HFFc6 (cell line): ENCODE measurements at places on chromosomes 6 and 20. TPM values are rescaled to one million over a fixed set of nuclear protein-coding genes. Genes with fewer than 3 reads are reported as not detected.

GRCh38 chr6:422433-423054 lies 31.0 kb downstream of the IRF4 start:
- no peak overlapping the region for H3K27ac ChIP-seq
- H3K36me3 ChIP-seq, result peaks cover 6% of the 10 kb centered on the region; the same call in 1 of the 2 replicates
- peak; percentile 76 for DNase-seq
- H3K4me1 ChIP-seq, result peaks cover 10% of the 10 kb centered on the region
- H3K4me3 ChIP-seq, result no peak overlapping the region

GRCh38 chr6:47484616-47485015 lies 7.0 kb downstream of the CD2AP start:
- DNase-seq, result peak; percentile 82
- H3K4me1 ChIP-seq, result peaks cover 60% of the 10 kb centered on the region
- H3K27me3 ChIP-seq, result no peaks in the 10 kb centered on the region

GRCh38 chr6:38316099-38316868 lies 323.4 kb downstream of the BTBD9 start:
- H3K27ac ChIP-seq, result no peak overlapping the region
- H3K27me3 ChIP-seq, result peaks cover 4% of the 10 kb centered on the region
- no peak for DNase-seq
- H3K4me3 ChIP-seq, result no peak overlapping the region
- H3K4me1 ChIP-seq, result peaks cover 8% of the 10 kb centered on the region

GRCh38 chr6:145707397-145707796 lies 27.9 kb downstream of the EPM2A start:
- peaks cover 22% of the 10 kb centered on the region for H3K36me3 ChIP-seq
- no peak overlapping the region for H3K27ac ChIP-seq
- no peak for DNase-seq
- no peaks in the 10 kb centered on the region for H3K27me3 ChIP-seq

- peak; percentile 68 for DNase-seq
- peaks cover 62% of the 10 kb centered on the region for H3K36me3 ChIP-seq
- H3K4me1 ChIP-seq, result peaks cover 51% of the 10 kb centered on the region
- peaks cover 5% of the 10 kb centered on the region for H3K27me3 ChIP-seq
- peak overlapping the region; percentile 88 for H3K27ac ChIP-seq
These were observed 27.0 kb downstream of the EDEM2 start for GRCh38 chr20:35120012-35120701.

DNA sequence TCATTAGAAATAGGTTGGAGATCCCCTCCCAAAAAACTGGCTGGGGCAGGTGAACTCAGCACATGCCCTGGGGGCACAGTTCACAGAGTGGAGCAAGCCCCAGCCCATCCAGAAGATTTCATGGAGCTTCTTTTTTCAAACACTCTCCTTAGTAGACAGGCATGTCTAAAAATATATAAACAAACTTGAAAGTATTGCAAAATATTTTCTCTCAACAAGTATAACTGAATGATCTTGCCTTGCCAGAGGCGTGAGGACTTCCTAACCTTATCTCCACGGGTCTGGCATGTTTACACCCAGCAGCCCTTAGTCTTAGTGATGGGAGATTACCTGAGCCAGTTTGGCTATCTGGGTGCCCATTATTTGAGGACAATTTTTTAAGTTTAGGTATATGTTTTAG lies 107.1 kb downstream of the QRSL1 start:
- no peak overlapping the region for H3K4me3 ChIP-seq
- no peaks in the 10 kb centered on the region for H3K36me3 ChIP-seq
- no peak for DNase-seq
- H3K27me3 ChIP-seq, result peaks cover 14% of the 10 kb centered on the region
- H3K4me1 ChIP-seq, result no peaks in the 10 kb centered on the region

- no peak for DNase-seq
- H3K36me3 ChIP-seq, result no peaks in the 10 kb centered on the region
- no peak overlapping the region for H3K4me3 ChIP-seq
These were observed 16.2 kb downstream of the RAB44 start for GRCh38 chr6:36713846-36714245.

DNA sequence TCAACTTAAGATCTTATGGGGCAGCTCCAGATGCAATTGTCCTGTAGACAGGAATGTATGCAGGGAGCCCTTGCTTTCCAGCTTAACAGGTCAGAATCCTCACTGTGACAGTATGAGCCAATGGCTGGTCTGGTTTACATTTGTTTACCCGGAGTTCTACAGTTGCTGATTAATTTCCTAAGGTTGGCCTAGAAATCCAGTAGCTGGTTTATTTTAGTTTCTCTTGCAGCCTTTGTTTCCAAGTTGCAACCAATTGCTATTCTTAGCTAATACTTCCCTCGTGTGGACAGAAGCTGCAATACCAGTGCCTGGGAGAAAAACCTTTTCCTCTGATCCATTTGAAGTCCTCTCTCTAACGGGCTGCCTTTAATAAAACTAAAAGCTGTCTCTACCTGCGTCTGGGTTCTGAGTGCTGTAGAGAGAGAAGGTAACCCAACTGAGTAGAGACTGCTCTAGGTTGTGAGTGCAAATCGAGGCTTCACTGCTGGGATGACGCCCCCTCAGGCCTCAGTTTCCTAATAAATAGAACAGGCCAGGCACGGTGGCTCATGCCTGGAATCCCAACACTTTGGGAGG lies 45.9 kb downstream of the ZNF217 start:
- no peaks in the 10 kb centered on the region; the same call in 1 of the 2 replicates for H3K27me3 ChIP-seq
- H3K4me3 ChIP-seq, result no peak overlapping the region
- H3K36me3 ChIP-seq, result no peaks in the 10 kb centered on the region
- no peak overlapping the region for H3K27ac ChIP-seq

- H3K27ac ChIP-seq, result no peak overlapping the region
- peaks cover 38% of the 10 kb centered on the region for H3K4me1 ChIP-seq
- no peak overlapping the region for H3K4me3 ChIP-seq
- H3K36me3 ChIP-seq, result no peaks in the 10 kb centered on the region
- peaks cover 3% of the 10 kb centered on the region for H3K27me3 ChIP-seq
These were observed 445.9 kb upstream of the JARID2 start for GRCh38 chr6:14799928-14800327.

DNA sequence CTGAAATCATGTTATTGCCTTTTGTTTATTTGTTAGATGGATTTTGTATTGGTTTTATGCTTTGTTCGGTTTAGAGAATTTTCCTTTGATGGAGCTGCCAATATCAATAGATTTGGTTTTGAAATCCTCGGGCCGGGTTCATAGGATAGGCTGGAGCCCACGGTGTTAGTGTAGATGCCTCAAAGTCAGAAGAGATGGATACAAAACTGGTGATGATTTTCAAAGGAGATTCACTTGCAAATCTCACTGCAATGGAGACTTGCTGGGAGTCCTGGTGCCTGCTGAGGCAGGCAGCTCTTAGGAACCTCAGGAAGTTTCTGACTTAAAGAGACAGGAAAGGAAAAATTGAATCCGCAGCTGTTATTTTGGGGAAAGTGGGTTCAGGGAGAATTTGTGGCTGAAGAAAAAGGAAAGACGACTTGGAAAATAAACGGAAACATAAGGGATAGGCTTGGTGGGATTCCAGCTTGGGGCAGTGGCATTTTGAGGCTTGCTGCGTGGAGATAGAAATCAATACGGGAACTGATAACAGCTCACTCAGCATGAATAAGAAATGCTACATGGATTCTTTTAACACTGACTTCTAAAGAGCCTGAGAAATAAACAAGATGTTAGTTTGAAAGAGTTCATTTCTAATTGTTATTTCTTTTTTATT lies 241.6 kb downstream of the PHACTR1 start:
- no peaks in the 10 kb centered on the region for H3K36me3 ChIP-seq
- peak; percentile 6 for DNase-seq
- H3K4me1 ChIP-seq, result peaks cover 41% of the 10 kb centered on the region
- peak overlapping the region; percentile 87 for H3K4me3 ChIP-seq

- H3K4me3 ChIP-seq, result no peak overlapping the region
- H3K27ac ChIP-seq, result no peak overlapping the region
- no peaks in the 10 kb centered on the region; the same call in 1 of the 2 replicates for H3K27me3 ChIP-seq
- peaks cover 4% of the 10 kb centered on the region; the same call in 1 of the 2 replicates for H3K36me3 ChIP-seq
- H3K4me1 ChIP-seq, result peaks cover 8% of the 10 kb centered on the region
- DNase-seq, result peak; percentile 4
These were observed 49.2 kb downstream of the TOMM6 start for GRCh38 chr6:41836660-41837052.

- peaks cover 3% of the 10 kb centered on the region for H3K4me1 ChIP-seq
- no peak overlapping the region for H3K4me3 ChIP-seq
- H3K36me3 ChIP-seq, result no peaks in the 10 kb centered on the region
These were observed 81.3 kb downstream of the EYA2 start for GRCh38 chr20:46975976-46976375.

DNA sequence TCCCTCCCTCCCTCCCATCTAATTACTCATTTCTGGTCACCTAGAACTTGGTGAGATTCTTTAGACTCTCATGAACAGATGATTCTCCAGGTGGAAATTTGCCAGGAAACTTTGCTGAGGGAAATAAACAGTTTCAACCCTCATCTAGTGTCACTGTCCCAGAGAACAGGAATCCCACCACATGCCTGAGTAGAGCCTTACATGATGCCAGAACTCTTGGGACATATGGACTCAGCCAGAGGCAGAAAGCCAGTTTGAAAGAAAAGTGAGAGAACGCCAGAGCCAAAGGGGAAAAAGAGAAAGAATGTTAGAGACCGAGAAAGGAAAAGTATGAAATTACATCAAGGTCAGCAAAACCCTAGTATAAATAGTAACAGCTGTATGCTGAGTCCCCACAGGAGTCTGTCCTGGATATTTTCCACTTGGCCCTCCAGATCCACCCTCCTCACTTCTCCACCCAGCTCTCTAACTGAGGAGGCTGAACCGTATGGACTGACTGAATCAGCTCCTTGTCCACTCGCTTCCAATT lies 127.5 kb upstream of the COL21A1 start:
- peaks cover 45% of the 10 kb centered on the region for H3K4me1 ChIP-seq
- peak; percentile 47 for DNase-seq
- peak overlapping the region; percentile 29 for H3K4me3 ChIP-seq
- H3K36me3 ChIP-seq, result no peaks in the 10 kb centered on the region
- H3K27ac ChIP-seq, result peak overlapping the region; percentile 24

DNA sequence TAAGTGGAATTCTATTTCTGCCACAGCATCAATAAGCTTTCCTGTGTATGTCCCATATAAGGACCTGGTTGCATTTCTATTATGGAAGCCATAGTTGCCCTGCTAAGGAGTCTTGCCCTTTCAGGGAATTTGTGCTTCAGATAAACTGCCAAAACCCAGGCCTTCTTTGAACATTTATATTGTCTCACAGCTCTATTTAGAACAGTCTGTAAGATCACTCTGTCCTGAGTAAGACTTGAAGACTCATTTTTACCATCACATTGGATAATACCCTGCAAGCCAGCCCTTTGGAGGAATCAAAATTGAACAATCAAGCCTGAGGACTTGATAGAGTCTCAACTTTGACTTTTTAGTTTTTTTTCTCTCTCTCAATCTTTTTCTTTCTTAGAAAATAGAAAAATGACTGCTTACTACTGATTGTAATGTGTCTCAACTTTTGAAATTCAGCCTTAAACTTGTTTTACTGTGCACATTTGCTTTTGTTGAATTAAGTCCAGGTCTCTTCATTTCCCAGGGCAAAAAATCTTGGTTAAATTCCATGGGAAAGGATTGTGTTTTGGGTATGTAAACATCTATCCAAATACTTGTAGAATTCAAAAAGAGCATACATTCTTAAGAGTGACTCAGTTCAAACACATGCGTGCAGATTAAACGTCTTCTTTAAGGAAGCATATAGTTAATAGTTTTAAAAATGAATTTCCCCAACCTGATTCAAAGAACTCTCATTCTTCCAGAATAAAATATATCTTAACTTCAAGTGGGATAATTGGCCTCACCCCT lies 91.2 kb downstream of the PLCB1 start:
- peaks cover 80% of the 10 kb centered on the region for H3K4me1 ChIP-seq
- no peaks in the 10 kb centered on the region for H3K27me3 ChIP-seq
- peak overlapping the region; percentile 74 for H3K4me3 ChIP-seq
- peaks cover 9% of the 10 kb centered on the region for H3K36me3 ChIP-seq
- DNase-seq, result peak; percentile 75

DNA sequence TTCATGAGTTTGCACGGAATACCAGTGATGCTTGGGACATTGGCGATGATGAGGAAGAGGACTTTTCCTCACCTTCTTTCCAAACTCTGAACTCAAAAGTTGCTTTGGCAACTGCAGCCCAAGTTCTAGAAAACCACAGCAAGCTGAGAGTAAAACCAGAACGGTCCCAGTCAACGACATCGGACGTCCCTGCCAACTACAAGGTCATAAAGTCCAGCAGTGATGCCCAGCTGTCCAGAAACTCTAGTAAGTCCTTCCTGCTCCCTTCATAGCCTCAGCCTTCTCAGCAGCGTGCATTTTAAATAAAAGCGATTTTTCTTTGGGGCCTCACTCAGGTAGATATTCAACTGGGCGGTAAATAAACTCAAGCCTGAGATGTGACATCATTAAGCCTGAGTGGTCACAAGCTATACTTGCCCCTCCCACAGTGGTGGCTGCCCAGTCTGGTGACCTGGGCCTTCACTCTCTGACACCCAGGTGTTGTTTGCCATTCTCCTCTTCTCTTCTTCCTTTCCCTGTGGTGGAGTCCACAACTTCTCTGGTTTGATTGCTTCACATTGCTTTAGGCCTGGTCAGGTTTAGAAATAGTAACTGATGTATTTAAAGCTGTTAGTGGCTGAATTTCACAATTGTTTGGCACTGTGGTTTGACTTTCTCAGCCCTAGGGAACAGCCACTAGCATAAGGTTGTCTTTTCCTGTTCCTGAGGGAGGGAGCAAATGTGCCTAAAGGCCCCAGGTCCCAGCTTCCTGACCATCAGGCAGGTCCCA lies 21.6 kb upstream of the TMEM217 start:
- 0 out of 2 replicates have a peak overlapping the region, but pooled peaks have one; percentile 4 for H3K27ac ChIP-seq
- no peak overlapping the region for H3K4me3 ChIP-seq
- no peaks in the 10 kb centered on the region for H3K27me3 ChIP-seq
- DNase-seq, result peak; percentile 8
- peaks cover 6% of the 10 kb centered on the region; the same call in 1 of the 2 replicates for H3K4me1 ChIP-seq
- H3K36me3 ChIP-seq, result peaks cover 20% of the 10 kb centered on the region

DNA sequence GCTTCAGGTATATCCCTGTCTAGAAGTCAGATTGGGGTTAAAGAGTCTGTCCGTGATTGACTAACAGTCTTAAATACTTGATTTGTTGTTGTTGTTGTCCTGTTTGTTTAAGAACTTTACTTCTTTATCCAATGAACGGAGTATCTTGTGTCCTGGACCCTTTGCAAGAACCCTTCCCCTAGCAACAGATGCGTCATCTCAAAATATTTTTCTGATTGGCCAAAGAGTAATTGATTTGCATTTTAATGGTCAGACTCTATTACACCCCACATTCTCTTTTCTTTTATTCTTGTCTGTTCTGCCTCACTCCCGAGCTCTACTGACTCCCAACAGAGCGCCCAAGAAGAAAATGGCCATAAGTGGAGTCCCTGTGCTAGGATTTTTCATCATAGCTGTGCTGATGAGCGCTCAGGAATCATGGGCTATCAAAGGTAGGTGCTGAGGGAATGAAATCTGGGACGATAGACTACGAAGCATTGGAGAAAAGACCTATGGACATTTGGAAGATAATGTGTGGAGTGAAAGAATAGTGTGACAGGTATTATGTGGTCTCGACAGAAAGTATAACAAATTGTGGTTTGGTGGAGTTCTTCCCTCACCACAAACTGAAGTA lies at the start of gene HLA-DRA:
Gene HLA-DRA (plus strand): TSS at position 286 of the 613 bp plus-strand sequence. CDS start 64 bp downstream, at position 350.
- H3K27ac ChIP-seq, result no peak within 1 kb of the TSS
- no peak within 1 kb of the TSS for H3K4me3 ChIP-seq
- peak; percentile 66 for DNase-seq
- H3K4me1 ChIP-seq, result no peaks in the 10 kb centered on the region

SLC44A4 gene
- 0.09 TPM in 1 of 3 replicates, not detected in the others for total RNA-seq

PPDPF gene
- 396 to 432 TPM (median 418 TPM) in 3 replicates for total RNA-seq

SYCP2L gene
- not detected in 3 replicates for total RNA-seq

ESR1 gene
- total RNA-seq, result 0.03 to 0.27 TPM (median 0.09 TPM) in 3 replicates
